Sciatic nerve (tissue), 2 donors: ENCODE measurements at places on chromosomes 11 and 22. TPM values are rescaled to one million over a fixed set of nuclear protein-coding genes. Genes with fewer than 3 reads are reported as not detected.

DNA sequence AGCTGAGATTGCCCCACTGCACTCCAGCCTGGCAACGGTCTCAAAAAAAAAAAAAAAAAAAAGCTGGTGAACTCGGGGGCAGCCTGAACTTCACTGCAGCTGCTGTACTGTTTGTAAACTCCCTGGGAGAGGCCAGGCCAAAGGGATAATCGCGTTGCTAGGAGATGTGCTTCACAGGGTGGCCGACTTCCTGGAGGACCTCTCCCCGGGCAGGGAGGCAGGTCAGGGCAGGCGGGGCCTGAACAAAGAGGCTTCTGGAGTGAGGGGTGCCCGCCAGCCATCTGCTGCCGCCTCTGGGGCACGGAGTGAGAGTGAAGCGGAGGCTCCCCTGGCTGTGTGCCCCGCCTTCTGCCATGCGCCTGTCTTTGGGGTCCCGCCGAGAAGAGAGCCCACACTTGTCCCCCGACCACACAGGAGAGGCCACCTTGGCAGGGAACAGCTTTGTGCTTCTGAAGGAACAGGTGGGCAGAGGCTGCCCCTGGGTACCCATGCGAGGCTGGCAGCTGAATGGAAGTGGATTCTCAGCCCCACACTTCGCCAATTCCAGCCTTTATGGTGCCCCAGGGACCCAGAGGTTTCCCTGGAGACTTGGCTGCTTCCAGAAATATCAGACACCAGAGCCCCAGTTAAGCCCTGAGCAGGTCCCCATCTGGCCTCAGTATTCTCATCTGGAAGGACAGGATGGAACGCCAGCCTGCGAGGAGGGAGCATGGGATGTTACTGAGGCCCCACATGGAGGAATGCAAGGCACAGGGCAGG, 29.6 kb downstream of the TMEM184B start:
- no peak for DNase-seq

MS4A7 gene
- 48.4 TPM for total RNA-seq

ASPHD2 gene
- total RNA-seq = 1.2 TPM

ARHGAP42 gene
- total RNA-seq = 120 TPM

OR51B5 gene
- 1.4 TPM for total RNA-seq

- no peak for DNase-seq
Observed at GRCh38 chr11:83723999-83724398, 437.8 kb upstream of the CCDC90B start.

DNA sequence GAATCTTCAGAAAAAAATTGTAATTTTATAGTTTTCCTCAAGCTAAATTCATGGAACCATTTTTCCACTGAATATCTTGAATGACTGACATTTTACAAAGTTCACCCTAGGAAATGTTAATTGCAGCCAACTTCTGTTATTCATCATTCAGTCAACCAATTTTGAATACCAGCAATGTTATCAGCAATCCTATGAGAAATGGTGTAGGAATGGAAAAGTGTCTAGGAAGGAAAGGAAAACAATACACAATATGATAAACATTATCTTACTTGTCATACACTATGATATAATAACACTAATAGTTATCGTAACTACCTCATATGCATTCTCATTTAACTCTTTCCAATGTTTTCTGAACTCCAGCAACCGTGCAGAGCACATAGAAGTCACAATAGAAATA, 790.5 kb upstream of the LRRC4C start:
- no peak for DNase-seq

DNA sequence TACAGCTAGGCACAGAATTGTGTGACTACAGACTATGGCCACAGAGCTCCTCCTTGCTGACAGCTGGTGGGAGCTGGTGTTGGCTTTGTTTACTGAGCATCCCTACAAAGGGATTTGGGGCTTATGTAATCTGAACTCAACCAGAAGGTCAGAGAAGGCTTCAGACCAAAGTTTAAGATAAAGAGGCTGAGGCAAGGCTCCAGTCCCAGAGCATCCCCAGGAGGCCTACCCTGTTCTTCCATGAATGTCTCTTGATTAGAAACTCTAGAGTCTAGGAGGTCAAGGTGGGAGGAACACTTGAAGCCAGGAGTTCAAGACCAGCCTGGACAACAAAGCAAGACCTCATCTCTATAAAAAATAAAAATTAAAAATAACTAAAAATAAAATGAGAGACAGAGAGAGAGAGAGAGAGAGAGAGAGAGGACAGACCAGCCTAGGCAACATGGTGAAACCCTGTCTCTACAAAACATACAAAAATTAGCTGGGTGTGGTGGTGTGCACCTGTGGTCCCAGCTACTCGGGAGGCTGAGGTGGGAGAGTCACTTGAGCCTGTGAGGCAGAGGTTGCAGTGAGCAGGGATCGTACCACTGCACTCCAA, 125.5 kb upstream of the SERPIND1 start:
- peak; percentile 28 for DNase-seq

GRCh38 chr22:25067851-25068421, 115.4 kb downstream of the KIAA1671 start:
- no peak for DNase-seq

ENTHD1 gene
- total RNA-seq = 4.9 TPM

OR51T1 gene
- total RNA-seq = not detected

DNA sequence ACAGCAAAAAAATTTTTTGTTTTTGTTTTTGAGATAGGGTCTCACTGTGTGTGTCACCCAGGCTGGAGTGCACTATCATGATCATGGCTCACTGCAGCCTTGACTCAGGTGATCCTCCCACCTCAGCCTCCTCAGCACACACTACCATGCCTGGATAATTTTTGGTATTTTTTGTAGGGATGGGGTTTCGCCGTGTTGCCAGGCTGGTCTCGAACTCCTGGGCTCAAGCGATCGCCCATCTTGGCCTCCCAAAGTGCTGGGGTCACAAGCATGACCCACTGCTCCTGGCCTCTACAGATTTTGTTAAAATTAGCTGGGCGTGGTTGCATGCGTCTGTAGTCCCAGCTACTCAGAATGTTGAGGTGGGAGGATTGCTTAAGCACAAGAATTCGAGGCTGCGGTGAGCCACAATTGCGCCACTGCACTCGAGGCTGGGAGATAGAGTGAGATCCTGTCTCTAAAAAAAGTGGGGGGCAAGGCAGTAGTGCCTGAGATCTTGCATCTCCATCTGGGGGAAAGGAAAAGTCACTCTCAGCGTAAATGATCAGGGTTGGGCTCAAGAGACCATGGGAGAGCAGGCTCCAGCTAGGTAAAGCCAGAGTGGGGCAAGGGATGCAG, 10.6 kb upstream of the DGKZ start:
- DNase-seq = no peak

GRCh38 chr11:843086-843734, 558 bp downstream of the TSPAN4 start:
- no peak for DNase-seq

GRCh38 chr11:37571246-37571645, 973.2 kb upstream of the RAG2 start:
- DNase-seq = no peak

DNA sequence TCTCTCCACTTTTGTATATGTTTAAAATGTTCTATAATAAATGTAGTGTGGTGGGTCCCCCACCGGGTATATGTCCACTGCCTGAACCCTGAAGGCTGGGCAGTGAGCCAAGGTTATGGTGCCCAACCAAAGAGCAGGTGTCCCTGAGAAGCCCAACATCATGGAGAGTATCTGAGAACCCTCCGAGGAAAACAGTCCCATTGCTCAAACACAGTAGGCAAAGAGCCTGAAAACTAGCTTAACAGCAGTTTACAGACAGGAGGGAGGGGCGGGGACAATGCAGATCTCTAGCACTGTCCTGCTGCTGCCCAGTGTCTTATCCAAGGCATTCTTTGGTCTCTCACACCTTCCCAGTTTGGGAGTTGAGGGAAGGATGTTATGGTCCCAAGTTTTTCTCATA, 91.0 kb downstream of the TMPRSS5 start:
- DNase-seq = no peak

DNA sequence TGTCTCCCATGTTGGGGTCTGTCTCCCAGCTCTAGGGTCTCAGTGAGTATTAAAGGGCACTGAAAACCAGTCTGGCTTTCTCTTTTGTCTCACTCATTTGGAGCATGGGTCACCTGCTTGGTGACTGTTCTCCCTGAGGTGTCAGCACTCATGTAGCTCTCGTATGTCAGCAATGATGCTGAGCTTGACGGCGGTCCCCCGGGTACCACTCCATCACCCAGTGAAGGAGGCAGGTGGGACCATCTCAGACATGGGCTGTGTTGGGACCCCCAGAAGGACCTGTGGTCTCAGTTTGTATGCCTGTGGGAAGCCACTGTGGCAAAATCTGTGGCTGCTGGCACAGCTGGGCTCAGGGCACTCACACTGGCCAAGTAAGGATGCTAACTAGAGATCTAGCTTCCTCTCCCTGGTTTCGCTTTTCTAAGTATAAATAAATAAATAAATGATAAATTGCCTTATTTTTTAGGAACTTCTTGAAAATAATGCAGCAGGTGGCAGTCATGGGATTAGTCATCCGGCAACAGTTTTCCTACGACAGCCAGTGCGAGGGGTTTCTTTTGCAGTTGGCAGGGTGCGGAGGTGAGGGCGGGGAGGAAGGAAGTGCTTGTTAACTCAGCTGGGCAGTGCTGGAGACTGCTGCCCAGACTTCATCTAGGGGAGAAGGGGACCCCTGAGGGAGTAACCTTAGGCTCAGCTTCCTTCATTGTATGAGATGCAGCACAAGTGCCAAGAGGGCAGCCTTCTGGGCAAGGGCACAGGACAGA, 48.8 kb downstream of the OSBP2 start:
- no peak for DNase-seq

GPR137 gene
- 34.4 TPM for total RNA-seq

ZP1 gene
- total RNA-seq = 0.85 TPM

DNA sequence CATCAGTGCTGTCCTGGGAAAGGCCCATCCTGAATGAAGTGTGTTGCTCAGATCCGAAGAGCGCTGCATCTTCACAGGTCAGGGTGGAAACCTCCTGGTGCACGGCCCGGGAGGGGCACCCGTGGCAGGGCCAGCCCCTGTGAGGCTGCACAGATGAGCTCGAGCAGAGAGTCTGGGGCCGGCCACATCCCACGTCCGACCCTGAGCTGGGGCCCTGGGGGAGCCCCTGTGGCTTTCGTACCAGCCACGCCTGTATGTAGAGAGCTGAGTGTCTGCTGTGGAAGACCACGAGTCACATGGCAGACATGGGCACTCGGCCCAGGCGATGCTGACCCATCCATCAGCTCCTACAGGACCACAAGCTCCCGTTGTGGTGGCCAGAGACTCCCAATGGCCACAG, 24.9 kb upstream of the SEPTIN5 start:
- DNase-seq = no peak

C11orf52 gene
- not detected for total RNA-seq

- no peak for DNase-seq
Observed at GRCh38 chr11:109864151-109864661, 229.0 kb upstream of the ZC3H12C start.

GRCh38 chr22:50626850-50627641, 906 bp downstream of the ARSA start:
- no peak for DNase-seq

GRCh38 chr11:105553025-105553424, 56.8 kb upstream of the GRIA4 start:
- no peak for DNase-seq
